ENCODE measurements at places on chromosomes 1 and 21. TPM values are rescaled to one million over a fixed set of nuclear protein-coding genes. Genes with fewer than 3 reads are reported as not detected.

GRCh38 chr1:30263888-30264671 is 459.3 kb downstream of the MATN1 start:
- DNase-seq: no peak

- no peak for DNase-seq
Observed at GRCh38 chr1:156750191-156750672, 1.2 kb downstream of the HDGF start.

PKP1 gene
- 0.38 TPM for total RNA-seq

- no peak for DNase-seq
Observed at GRCh38 chr1:229887043-229887822, 179.8 kb upstream of the GALNT2 start.

DNA sequence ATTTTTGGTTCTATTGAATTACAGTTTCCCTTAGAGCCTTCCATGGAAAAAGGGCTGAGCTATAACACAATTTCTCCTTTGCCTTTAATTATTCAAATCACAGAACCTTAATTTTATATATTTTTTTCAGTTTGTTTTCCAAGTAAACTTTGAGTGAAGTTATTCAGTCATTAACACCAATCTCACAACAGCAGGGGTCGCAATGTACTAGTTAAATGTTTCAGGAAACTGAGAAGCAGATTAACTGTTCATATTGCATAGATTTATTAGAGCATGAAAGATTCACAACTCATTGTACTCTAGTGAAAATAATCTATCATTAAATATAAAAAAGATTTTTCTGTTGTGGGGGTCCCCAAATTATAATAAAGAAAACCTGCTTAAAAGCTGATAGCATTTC is 64.1 kb downstream of the KIFAP3 start:
- DNase-seq: no peak

TDRD5 gene
- total RNA-seq: not detected

GRCh38 chr1:48644905-48645605 is 131.6 kb downstream of the BEND5 start:
- DNase-seq: no peak

- no peak for DNase-seq
Observed at GRCh38 chr1:46219551-46220520, 16.7 kb downstream of the LURAP1 start.

CDA gene
- 2.0 TPM for total RNA-seq

DNA sequence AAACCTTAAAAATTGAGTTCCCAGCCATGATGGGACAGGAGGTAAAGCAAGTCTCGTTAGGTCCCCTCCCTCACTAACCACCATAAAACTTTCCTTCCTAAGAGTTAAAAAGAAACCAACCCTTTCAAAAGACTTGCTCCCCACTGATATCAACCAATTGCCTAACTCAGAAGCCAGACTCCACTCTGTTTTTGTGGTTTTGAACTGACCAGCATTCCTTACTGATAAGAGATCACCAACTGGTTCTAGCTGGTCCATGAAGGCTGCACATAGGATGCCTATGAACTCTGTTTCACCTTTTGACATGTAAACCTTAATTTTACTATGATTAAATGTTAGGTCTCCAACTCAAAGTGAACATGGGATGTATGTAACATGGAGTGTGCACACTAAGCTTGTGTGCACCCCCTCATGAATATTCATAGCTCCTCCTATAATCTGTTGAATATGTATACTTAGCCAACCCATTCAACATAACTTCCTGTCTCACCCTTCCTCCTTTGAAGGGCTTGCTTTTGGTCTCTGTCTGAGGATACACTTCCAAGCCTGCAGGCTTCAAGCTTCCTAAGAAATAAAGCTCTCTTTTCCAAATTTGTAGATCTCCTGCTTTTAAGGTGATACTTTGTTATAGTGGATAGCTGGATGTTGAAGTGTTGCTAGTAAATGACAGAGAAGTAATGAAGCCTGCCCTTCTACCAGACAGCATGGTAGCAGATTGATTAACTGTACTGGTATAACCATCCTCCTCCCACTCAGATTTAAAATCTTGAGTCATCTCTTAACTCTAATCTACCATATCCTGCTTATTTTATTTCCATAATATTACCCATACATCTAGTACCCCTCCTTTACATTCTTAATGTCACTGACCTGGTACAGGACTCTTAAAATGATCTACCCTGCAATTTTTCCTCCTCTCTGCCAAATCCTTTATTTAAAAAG is 95.6 kb downstream of the ZNF644 start:
- DNase-seq: no peak

GRCh38 chr1:31639543-31639942 is 5.1 kb downstream of the PEF1 start:
- DNase-seq: no peak

GRCh38 chr1:60678391-60678790 is 404.0 kb upstream of the NFIA start:
- DNase-seq: no peak

- no peak for DNase-seq
Observed at GRCh38 chr1:213083112-213083445, 32.0 kb downstream of the RPS6KC1 start.

- no peak for DNase-seq
Observed at GRCh38 chr21:33734818-33735217, 92.5 kb downstream of the ITSN1 start.

- no peak for DNase-seq
Observed at GRCh38 chr1:174060090-174060489, 37.9 kb upstream of the RC3H1 start.

GRCh38 chr1:3432306-3432705 is 22.2 kb upstream of the ARHGEF16 start:
- DNase-seq: no peak

GRCh38 chr1:7447093-7447492 is 324.0 kb upstream of the VAMP3 start:
- no peak for DNase-seq

- peak; percentile 79 for DNase-seq
Observed at GRCh38 chr1:27031235-27032118, 18.8 kb upstream of the TENT5B start.

Measured in left ventricle myocardium inferior (tissue), 1 donor.